Endothelial cell of coronary artery (primary cell): ENCODE measurements at places on chromosomes 2 and 18. TPM values are rescaled to one million over a fixed set of nuclear protein-coding genes. Genes with fewer than 3 reads are reported as not detected.

PLCD4 gene
- total RNA-seq = 0.85 and 1.6 TPM in 2 replicates

HOXD12 gene
- total RNA-seq = not detected in 2 replicates

CIB4 gene
- total RNA-seq = not detected in 2 replicates

MARCHF4 gene
- total RNA-seq = 3.2 and 7.2 TPM in 2 replicates

RTP5 gene
- total RNA-seq = not detected in 2 replicates

CABYR gene
- total RNA-seq = 1.5 and 1.6 TPM in 2 replicates

DPP4 gene
- total RNA-seq = 5.0 and 11.3 TPM in 2 replicates

SRD5A2 gene
- total RNA-seq = not detected in 2 replicates

ELAC1 gene
- total RNA-seq = 3.6 and 5.1 TPM in 2 replicates

FKBP1B gene
- 11.7 and 14.8 TPM in 2 replicates for total RNA-seq

RGPD4 gene
- total RNA-seq = not detected in 2 replicates

GKN1 gene
- not detected in 2 replicates for total RNA-seq

HOXD3 gene
- 0.54 and 2.4 TPM in 2 replicates for total RNA-seq

PDCD1 gene
- total RNA-seq = not detected in 2 replicates

TM4SF20 gene
- not detected in 2 replicates for total RNA-seq

MARCHF7 gene
- 71.7 and 80.9 TPM in 2 replicates for total RNA-seq

EGR4 gene
- total RNA-seq = not detected in 2 replicates

TNFAIP6 gene
- 0.18 and 1.8 TPM in 2 replicates for total RNA-seq

TLX2 gene
- total RNA-seq = not detected in 2 replicates

SMC6 gene
- total RNA-seq = 26.0 and 29.8 TPM in 2 replicates

ATP6V1B1 gene
- 0.28 TPM in 1 of 2 replicates, not detected in the other for total RNA-seq

MRO gene
- total RNA-seq = not detected in 2 replicates
